Stimulated activated CD4-positive, alpha-beta T cell treated with anti-CD3 and anti-CD28 coated beads, Interleukin-15, amount 100 ng/mL, for 1 hour (primary cell): ENCODE measurements at places on chromosomes 1 and 21.

DNA sequence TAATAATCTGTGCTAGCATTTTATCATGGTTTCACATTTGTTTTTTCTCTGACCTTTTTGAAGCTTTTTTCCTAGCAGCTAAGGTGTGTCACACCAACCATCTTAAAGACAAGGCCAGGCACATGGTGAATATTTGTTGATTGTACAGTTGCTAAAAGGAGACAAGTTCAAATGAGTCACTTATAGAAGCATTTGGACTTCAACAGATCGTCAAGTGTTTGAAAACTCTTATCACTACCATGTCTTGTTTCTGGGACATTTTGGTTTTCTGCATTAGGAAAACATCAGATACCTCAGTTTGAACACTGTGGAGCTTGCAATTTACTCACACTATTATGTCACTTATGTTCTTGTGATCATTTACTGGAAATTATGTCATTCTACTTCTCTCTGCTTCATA lies 407.3 kb downstream of the USP25 start:
- DNase-seq = no peak

GRCh38 chr1:244224487-244225430 lies 173.7 kb downstream of the ZBTB18 start:
- DNase-seq = no peak

- DNase-seq = no peak
Observed at GRCh38 chr1:202568410-202568809, 141.8 kb downstream of the SYT2 start.

DNA sequence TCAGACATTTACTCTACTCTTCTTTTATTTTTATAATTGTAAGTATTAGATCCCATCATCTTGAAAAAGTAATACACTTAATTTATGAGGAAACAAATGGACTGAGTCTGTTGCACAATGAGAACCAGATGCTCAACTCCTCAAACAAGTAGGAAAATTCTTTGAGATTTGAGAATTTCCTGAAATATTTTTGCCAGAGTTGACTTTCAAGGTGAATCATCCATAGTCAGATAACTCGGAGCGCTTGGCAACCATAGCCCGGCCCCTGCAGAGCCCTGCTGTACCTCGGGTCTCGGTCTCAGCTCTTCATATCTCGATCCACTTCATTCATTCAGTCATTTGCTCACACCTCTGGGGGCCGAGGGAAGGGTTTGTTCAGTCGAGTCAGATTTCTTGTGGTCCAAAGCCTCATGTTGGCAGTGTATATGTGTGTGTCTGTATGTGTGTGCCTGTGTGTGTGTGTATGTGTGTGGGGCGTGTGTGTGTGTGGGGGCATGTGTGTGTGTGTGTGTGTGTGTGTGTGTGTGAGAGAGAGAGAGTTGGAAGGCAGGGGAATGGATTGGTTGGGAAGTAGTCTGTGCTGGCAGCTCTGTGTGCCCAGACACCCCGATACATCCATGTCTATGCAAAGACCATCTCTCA lies 18.1 kb upstream of the PCP4 start:
- no peak for DNase-seq

DNA sequence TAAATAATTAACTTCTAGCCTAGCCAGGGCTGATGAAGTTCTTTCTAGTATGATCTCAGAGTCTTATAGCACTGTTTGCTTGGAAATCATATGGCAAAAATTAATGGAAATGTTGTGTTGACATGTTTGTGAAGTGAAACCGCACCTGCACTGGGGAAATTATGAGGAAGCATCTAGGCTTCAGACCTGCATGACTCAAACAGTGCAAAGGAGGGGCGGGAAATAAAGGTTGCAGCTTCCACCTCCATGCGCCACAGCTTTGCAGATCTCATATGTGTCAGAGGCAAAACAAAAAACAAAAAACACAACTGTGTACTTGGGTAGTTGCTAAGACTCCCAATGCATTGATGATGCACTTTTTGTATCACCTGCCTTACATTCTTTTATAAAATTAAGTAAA lies 1080.6 kb downstream of the PLA2G4A start:
- no peak for DNase-seq

GRCh38 chr21:46145840-46146691 lies 9.3 kb downstream of the FTCD start:
- DNase-seq = no peak

DNA sequence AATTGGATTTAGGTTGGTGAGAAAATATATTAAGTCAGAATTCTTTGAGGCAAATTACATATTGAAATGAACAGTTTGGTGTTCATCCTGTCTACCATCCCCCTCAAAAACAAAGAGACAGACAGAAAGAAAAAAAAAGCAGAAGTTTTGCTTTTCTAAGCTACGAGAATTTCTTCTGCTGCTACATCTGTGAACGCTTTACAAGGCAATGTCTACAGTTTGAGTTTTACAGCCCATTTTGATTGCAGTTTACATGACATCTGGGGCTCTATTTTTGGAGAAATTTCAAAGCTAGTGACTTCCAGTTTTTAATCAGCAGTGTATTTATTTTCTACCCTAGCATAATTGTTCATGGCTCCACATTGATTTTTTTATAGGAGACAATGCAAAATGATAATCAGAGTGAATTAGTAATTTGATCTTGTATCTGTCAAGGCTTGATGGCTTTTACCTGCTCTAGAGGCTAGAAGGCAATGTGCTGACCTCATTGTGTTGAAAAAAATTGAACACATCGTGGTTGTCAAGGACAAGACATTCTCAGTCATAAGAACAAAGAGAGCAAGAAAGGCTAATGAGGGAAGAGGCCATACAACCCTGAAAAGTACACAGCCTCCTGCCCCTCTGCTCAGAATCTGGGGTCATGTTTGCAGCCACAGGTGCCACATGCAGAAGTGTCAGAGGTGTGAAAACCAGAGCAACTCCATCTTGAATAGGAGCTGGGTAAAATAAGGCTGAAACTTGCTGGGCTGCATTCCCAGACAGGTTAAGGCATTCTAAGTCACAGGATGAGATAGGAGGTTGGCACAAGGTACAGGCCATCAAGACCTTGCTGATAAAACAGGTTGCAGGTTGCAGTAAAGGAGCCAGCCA lies 201.0 kb upstream of the CAMK1G start:
- DNase-seq = no peak

GRCh38 chr1:173818459-173818858 lies 6.0 kb upstream of the DARS2 start:
- no peak for DNase-seq

DNA sequence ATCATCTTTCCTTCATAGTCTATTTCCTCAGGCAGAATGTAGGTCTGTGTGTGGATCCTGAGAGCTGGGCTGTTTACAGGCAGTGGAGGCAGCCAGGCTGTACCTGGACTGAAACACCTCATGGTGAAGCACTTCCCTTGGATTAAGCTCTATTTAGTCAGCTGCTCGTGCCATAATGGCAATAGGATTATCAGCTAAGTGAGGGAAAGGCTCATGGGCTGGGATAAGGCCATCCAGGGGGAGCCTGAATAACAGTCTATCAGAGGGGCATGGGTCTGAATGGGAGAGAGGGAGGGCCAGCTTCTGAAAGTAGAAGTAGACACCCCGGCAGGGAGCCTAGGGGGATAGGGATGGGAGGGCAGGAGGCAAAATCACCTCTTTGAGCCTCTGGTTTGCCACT lies 8.3 kb downstream of the RNASEL start:
- DNase-seq = no peak

DNA sequence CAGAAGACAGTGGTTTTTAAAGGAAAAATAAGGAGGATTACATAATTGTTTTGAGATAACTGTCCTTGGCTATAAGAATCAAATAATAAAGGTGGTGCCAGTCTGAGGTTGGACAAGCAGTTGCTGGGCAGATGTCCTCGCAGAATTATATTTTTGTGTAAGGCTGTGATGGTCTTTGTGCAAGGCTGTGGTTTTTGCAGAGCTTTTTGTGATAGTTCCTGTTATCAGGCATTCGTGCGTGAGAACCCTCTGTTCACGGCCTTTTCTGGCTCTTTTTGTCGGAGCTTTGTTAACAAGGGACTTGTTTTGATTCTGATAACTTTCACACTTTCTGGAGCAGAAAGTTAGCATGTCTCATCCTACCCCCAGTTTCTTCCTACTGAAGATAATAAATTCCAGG lies 33.4 kb downstream of the SH3BP5L start:
- no peak for DNase-seq

- DNase-seq = no peak
Observed at GRCh38 chr1:95982711-95983110, 738.9 kb upstream of the PTBP2 start.

DNA sequence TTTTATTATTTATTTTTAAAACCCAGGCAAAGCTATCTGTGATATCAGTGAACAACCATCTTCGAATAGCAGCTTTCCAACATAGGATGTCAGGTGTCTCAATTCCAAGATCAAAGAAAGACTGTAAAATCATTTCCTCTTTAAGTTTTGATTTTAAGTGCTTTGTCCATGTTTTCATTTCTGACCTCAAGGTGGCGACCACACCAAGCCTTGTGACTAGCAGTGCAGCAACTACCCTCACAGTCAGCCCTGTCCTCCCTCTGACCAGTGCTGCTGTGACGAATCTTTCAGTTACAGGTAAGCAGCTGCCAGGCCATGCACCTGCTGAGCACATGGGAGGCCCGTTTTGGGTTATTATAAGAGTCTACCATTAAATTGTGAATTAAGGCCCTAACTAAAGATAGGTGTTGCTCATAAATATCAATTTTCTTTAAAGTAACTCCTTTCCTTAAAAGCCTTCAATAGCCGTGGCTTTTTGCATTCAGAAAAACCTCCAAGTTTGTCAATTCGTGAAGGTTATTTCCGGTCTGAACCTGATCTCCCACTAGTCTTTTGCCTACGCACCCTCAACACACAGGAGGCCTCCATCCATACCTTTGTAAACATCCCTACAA lies 117.0 kb downstream of the CD247 start:
- DNase-seq = no peak

- DNase-seq = no peak
Observed at GRCh38 chr1:31643976-31644559, 608 bp downstream of the PEF1 start.

DNA sequence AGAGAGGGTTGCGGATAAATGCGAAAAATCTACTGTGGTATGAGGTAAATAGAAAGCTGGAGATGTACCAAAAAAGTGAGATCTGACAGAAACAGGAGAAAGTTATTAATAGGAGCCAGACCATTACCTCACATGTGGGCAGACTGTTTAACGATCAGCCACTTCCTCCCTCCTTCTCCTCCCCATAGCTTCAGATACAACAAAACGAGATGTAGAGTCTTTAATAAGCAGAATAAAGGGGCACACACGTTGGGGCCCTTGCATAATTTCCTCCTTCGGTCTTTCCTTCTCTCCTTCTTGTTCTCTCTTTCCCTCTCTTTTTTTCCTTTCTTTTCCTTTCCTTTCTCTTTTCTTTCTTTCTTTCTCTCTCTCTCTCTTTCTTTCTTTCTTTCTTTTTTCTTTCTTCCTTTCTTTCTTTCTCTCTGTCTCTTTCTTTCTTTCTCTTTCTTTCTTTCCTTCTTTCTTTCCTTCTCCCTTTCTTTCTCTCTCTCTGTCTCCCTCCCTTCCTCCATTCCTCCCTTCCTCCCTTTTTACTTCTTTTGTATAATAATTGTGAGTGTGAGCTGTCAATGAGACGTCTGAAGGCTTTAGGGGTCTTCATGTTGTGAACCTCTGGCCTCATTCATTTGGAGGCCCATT lies 242.1 kb downstream of the GRIK1 start:
- no peak for DNase-seq

GRCh38 chr1:168293356-168293755 lies 12.7 kb downstream of the TBX19 start:
- no peak for DNase-seq

- no peak for DNase-seq
Observed at GRCh38 chr1:49213301-49213700, 436.6 kb upstream of the BEND5 start.

DNA sequence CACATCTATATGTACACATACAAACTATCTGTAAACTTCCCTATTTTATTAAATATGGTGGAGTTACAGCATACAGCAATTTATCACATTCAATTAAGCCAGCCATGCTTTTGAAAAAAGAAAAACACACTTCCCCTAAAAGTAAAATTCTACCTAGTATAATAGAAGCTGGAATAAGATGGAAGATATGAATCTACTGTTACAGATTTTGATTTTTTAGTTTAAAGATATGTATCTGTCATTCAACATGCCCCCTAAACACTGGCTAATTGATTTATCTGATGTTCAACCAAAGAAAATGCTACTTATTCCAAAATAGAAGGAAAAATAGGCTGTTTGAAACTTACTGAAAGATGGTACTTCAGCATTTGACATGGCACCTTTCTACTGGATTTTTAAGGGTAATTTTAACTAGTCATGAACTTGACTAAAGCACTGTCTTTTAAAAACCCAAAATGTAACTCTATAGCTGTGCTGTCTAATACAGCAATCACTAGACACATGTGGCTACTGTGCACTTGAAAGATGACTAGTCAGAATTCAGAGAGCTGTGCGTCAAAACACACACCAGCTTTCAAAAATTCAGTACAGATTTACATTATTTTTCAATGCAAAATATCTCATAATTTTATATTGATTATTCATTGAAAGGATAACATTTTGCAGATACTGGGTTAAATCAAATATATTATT lies 25.0 kb downstream of the NRIP1 start:
- DNase-seq = no peak

GRCh38 chr1:44237721-44238457 lies 24.6 kb downstream of the DMAP1 start:
- peak; percentile 18 for DNase-seq

DNA sequence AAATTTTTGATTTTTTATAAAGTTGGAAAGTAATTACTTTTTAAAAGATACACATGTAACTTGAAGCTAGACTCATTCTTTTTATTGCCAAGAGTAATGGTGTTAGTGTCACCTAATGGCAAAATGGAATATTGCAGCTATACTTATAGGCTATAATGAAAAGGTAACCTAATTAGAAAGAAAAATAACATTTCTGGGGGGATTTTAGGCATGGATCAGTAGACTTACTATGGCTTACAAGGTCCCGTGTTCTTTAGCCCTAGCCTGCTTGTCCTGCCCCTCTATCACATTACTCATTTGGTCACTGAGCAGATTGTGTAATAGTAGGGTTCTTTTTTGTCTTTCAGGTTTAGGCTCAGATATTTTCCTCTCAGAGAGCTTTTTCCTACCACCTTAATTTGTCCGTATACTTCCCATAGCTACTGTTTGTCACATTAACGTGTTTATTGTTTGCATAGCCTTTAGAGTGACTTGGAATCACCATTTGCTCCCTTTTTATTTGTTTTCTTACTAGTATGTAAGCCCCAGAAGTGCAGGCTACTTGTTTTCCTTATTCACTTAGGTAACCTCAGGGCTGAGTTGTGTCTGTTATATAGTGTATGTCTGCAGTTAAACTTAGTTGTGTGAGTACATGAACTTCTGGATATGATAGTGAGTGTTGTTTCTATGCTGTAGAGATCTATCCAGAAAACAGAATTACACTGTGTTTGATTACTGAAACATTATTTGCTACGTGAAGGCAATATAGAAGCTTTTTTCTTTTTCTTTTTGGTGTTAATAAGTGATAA lies 58.7 kb downstream of the RABGAP1L start:
- no peak for DNase-seq
